ENCODE measurements at places on chromosomes 13 and 19. TPM values are rescaled to one million over a fixed set of nuclear protein-coding genes. Genes with fewer than 3 reads are reported as not detected.

Gene TEX29
- total RNA-seq: not detected

Gene ZNF628
- total RNA-seq: 10.1 TPM

Gene DGKH
- 6.3 TPM for total RNA-seq

Gene CALR
- 541 TPM for total RNA-seq

Gene PRR22
- 2.5 TPM for total RNA-seq

Gene GSX1
- not detected for total RNA-seq

Gene GZMM
- not detected for total RNA-seq

Gene MRPL4
- 71.8 TPM for total RNA-seq

Gene UBE2L5
- not detected for total RNA-seq

Gene CERS1
- total RNA-seq: 5.3 TPM

Gene CLIP3
- 0.71 TPM for total RNA-seq

Gene CNFN
- total RNA-seq: 49.7 TPM

Gene FAM216B
- total RNA-seq: not detected

Gene SERPINE3
- total RNA-seq: not detected
